Mucosa of descending colon (tissue), 3 donors: ENCODE measurements at places on chromosomes 6 and 20. TPM values are rescaled to one million over a fixed set of nuclear protein-coding genes. Genes with fewer than 3 reads are reported as not detected.

DNA sequence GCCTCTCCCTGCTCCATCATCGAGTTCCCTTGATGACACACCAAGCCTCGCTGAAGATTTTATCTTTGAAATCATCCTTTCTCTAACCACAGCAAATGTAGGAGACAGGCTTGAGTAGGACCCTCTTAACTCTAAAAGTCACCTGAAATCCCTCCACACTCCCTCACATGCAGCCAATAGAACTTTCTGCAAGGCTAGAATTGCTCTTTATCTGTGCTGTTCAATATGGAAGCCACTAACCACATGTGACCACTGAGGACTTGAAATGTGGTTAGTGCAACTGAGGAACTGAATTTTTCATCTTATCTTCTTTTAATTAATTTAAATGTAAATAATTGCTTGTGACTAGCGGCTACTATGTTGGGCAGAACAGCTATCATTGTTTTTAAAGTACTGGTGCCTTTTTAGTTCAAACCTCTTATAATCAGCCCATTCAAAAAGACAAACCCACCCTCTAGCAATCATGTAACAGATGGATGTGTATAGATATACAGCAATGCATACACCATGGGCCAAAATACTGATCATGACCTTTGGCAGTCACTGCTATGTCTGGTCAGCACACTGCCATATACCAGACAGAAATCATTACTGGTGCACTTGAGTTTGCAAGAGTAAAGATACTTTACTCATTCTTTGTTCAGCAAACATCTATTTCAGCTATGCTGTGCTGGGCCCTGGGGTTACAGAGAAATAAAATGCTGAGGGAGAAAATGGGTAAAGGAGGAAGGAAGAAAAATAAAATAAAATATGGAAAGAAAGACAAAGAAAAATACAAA is 50.0 kb downstream of the GFOD1 start:
- no peak for DNase-seq

DNA sequence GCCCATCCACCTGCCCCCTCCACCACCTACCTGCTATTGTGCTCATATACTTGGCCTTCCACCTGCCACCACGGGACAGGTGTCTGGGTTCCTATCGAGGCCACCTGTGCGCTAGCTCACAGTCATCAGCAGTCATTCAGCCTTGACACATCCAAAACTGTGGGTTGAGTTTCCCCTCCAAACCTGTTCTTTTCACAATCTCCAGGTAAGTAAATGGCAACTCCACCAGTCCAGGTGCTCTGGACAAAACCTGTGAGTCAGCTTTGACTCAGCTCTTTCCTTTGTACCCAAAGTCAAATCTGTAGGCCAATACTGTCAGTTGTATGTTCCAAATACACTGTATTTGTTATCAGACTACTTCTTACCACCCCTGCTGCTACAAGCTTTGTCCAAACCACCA is 52.6 kb downstream of the SPTLC3 start:
- no peak for DNase-seq

DNA sequence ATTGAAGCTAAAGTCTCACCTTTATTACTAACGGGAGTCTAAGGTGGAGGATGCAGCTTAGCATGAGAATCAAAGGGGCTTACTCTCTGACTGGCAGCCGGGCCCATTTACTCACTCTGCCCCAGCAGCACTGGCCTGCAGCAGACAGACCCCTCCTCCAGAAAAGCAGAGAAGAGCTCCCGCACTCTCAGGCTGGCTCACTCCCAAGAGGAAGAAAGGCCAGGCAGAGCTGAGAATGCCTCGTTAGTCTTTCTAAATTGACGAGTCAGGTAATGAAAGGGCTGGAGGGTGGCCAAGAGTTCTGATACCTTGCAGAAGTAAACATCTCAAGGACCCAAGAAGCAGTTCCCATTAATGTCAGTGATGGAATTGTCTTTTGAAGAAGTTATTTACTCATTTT is 44.5 kb upstream of the IL20RA start:
- DNase-seq = no peak

GRCh38 chr6:106419900-106420613 is 59.5 kb downstream of the CRYBG1 start:
- DNase-seq = no peak

DNA sequence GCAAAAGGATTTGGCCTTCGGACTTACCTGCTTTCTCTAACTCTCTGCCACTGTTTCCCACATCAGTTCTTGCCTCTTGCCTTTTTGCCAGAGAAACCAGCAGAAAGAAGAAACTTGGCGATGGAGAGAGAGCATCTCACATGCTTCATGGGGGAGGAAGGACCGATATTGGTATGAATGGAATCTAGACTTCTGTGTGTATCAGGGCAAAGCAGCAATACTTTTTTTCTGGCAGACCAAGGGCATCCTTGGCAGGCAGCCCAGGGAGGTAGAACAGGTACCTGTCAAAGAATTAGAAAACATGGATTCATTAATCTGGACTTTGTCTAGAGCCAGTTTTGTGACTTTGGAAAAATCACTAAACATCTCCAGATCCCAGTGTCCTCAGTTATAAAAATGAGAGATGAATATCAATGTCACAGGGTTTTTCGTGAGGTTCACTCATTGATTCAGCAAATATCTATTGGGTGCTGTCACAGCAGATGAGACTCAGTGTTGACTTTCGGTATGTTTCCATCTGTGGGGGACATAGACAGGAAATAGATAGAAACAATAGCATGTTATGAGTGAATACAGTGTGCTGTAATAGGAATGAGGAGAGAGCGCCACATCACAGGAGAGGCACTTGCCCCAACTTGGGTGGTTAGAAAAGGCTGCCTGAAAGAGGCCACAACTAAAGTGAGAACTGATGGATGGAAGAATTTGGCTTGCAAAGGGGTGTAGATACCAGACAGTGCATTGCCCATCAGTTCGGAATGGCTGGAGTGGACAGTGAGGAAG is 114.1 kb downstream of the CD83 start:
- no peak for DNase-seq

- no peak for DNase-seq
These were observed 42.1 kb downstream of the GFRA4 start for GRCh38 chr20:3621111-3621510.

DNA sequence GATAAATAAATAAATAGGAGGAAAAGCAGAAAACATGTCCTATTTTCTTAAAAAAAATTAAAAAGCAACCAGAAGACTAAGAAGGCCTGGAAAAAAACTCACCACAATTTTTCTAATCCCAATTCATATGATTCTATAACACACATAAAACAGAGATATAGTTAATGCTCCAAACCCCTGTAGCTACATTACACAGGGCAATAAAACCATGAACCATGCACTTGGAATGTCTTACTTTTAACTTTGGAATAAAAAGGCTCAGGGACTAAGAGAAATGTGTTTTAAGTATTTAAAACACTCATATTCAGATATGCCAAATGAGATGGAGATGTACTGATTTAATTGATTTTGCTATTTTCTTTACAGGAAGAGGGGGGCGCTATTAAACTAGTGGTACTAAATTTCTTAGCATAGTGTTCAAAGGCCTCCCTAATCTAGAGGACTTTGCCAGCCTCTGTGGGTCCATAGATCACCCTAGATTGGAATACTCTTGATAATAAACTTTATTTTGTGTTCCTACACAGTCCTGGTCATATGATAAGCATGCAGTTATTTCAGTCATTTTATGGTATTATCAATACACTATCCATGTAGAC is 30.3 kb upstream of the GCM1 start:
- DNase-seq = no peak

DNA sequence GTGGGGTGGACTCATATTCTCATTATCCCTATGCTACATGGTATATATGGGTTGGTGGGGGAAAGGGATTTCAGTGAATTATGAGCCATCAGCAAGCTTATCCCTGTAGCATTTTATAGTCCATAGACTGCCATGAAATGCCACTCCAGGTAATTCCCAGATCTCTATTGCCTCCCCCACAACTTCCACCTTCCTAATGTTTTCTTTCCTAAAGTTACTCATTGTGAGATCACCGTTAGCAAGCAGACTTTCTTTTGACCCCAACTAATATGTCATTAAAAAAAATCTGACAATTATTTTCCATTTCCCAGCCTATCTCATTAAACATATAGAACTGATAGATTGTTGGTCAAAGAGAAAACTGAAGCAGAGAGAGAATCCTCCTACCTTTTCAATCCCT is 40.7 kb upstream of the TBX18 start:
- DNase-seq = no peak

- DNase-seq = no peak
These were observed 2.4 kb downstream of the GTSF1L start for GRCh38 chr20:43724383-43724782.

DNA sequence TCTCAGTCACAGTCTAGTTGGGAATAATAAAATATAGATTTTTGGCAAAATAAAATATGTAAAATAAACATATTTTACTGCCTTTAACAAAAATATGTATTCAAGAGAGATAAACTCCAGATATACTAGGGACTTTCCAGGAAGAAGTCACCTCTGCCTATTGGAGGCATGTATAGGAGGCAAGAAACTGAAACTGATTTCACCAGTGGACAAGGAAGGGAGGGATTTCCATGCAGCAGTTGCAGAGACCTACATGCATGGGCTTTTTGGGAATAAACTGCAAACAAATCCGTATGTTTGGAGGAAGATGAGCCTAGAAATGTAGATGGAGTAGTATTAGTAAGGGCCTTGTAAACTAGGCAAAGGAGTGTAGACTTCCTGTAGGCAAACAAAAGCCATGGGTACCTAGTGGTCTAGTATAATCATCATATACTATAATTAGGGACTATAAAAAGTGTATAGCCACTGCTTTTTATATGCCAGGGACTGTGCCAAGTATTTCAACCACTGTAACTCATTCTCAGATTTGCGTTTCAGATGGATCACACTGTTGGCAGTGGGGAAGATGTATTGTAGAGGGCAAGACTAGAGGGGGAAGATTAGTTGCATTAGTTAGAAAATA is 38.9 kb downstream of the CD109 start:
- DNase-seq = no peak

- no peak for DNase-seq
These were observed 4.1 kb upstream of the MYT1 start for GRCh38 chr20:64160118-64160517.

GRCh38 chr20:25461786-25462545 is 54.5 kb downstream of the GINS1 start:
- no peak for DNase-seq

DNA sequence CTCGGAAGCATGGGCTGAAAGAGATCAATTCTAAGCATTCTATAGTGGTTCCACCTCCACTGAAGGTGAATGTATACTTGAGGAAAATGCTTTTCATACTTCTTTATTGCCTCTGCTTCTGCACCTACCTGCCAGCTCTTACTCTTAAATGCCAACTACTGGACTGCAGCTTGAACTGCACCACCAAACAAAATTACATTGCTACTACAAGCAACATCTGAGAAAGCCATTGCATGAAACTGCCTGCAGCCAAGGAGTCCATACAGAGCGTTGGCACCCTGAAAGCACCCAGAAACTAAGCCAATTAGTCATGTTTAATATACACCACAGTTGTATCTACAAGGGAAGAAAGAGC is 440.9 kb downstream of the BTBD3 start:
- no peak for DNase-seq

DNA sequence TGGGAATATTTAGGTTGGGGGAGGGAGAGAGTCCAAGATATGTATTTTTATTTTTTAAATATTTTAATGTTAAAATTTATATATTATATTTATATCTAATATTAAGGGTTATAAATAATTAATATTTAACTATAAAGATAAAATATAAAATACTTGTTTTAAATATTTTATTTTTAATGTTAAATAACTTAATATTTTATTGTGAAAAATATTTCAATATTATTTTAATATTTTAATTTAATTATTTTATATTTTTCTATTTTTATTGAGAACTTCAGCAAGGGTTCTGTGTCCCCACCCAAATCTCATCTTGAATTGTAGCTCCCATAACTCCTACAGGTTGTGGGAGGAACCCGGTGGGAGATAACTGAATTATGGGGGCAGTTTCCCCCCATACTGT is 34.0 kb downstream of the PERP start:
- no peak for DNase-seq

DNA sequence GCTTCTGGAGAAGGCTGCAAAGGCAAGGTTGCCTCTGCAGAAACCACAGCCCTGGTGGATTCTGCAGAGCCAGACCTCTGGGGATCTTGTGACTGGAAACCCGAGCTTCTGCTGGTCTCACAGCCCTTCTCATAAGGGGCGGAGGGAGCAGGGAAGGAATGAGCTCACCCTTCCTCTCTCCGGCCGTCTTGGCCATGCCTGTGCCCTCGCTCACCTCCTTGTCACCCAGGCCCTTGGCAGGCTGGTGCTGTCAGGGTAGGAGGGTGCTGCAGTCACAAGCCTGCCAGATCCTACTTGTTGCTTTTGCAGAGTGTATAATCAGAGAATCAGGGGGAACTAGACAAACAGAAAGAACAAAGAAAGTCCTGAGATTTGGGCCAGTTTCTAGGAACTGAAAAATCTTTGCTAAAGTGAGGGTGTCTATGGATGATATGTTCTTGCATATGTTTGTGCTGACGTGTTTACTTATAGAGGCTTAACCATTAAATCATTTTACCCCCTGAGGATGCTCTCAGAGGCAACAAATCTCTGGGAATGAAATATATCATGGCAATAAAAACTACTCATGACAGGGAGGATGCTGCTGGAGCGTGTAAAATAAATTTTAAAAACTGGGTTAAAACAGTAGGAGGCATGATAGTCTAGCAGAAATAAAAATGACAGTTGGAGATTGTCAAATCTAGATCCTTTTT is 244.9 kb upstream of the SOX4 start:
- no peak for DNase-seq

GRCh38 chr6:22147921-22148776 is 148.7 kb downstream of the PRL start:
- peak; percentile 15 for DNase-seq

GRCh38 chr20:62708591-62709536 is at the start of gene NTSR1:
TSS of gene NTSR1 (plus strand) at chr20:62708836. CDS start at chr20:62709208, 372 bp downstream.
- DNase-seq = no peak

GRCh38 chr20:47102629-47103028 is 208.0 kb downstream of the EYA2 start:
- no peak for DNase-seq

DNA sequence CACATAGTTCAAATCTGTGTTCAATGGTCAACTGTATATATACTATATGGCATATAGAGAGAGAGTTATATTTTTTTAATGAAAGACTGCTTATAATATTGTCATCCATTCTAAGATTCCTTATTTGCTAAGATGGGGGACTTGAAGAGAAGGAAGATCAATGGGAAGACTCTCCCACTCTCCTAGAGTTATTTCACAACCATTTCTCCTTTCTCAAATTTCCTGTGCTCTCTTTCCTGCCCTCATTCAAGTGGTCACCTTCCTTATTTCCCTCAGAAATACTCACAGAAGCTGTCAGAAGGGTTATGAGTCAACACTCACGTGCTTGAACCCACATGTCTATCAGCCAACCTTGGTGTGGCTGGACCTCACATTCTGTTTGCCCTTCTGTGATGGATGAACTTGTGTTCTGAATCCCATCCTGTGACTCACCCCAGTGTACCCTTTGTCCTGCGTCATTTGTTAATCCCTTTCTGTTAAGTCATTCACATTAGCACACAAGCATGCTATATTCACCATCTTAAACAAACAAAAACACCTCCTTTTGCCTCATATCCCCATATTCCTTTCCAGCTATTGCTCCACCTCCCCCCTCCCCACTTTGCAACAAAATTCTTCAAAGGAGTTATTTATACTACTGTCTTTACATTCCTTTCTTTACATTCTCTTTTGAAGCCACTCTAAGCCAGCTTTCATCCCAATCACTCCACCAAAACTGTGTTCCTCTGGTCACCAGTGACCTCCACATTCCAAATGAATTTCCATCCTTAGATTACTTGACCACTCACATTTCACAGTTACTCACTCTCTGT is 279.3 kb upstream of the TCF21 start:
- no peak for DNase-seq

The TRIM10 gene
- 5.3 TPM for total RNA-seq

The GRM1 gene
- not detected for total RNA-seq

The TBXT gene
- not detected for total RNA-seq

The TINAG gene
- total RNA-seq = 55.5 TPM

The OR2H2 gene
- total RNA-seq = not detected

The SAMD10 gene
- 5.6 TPM for total RNA-seq

The OPN5 gene
- not detected for total RNA-seq
